Stimulated activated CD4-positive, alpha-beta T cell treated with anti-CD3 and anti-CD28 coated beads, Interleukin-1b, Interleukin-23, amount 100 ng/mL, for 48 hours (primary cell): ENCODE measurements at places on chromosomes 1 and 21.

GRCh38 chr1:157725221-157725577, 24.6 kb upstream of the FCRL3 start:
- no peak for DNase-seq

GRCh38 chr1:117933769-117934168, 4.2 kb downstream of the WDR3 start:
- no peak for DNase-seq

DNA sequence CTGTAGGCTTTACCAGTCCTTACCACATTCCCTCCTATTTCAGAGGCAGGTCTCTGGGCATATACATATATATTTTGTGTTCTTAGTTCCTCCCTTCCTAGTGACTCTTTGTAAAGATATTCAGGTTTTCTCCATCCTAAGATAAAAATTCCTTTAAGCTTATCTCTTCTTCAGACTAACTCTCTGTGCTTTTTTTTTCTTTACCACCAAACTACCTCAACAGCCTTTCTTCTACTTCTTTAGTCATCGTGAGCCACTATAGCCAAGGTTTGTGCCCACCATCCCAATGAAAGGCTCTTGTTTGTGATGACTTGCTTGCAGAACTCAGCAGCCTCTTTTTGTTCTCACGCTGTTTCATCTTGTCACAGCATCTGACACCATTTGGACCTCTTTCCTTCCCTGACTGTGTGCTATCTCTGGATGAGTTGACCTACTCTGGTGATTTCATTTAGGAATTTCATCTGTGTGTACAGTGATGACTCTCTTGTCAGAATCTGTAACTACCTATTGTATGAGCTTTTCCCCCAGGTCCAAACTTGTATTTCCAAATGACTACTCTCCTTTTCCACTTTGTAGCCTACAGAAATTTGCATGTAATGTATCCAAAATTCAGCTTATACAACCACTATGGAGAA, 59.0 kb upstream of the MACF1 start:
- DNase-seq: no peak

GRCh38 chr1:64654519-64655341, 90.1 kb upstream of the RAVER2 start:
- no peak for DNase-seq

GRCh38 chr1:119724611-119725218, 13.0 kb downstream of the PHGDH start:
- no peak for DNase-seq

DNA sequence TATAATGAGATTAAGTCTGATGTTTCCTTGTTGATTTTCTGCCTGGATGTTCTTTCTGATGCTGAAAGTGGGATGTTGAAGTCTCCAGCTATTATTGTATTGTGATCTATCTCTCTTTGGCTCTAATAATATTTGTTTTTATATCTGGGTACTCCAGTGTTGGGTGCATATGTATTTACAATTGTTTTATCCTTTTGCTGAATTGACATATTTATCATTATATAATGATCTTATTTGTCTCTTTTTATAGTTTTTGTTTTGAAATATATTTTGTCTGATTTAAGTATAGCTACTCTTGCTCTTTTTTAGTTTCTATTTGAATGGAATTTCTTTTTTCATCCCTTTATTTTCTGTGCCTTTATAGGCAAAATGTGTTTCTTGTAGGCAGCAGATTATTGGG, 522.2 kb upstream of the NEGR1 start:
- DNase-seq: no peak

DNA sequence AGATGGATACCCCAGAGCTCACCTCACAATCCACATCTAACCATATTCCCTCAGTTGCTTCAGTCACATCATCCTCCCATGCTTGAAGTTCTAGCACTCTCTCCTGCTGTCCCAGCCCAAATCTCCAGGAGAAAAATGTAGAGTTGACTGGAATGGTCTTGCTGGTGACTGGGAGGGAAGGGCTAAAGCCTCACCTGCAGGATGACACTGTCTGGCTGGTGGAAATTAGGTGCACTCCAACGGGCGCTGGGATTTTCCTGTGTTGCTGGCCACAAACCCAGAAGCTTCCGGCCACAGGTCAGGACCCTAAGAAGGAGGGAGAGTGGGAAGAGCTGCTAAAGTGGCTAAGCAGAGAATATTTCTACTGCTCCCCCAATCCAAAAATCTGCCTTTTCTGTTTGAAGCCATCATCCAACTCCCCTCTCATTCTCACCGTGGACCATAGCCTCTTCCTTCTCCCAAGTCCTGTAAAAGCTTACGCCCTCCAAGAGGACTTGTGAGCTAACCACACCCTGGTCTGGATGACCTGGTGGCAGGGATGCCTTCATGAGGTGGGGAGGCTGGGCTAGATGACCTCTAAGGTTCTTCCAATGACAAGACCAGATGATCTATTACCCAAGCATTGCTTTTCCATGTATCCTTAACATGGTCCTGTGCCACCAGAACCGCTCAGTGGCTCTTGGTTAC, 37.5 kb upstream of the PPP1R15B start:
- DNase-seq: no peak

GRCh38 chr21:36613059-36613458, 85.9 kb upstream of the SIM2 start:
- no peak for DNase-seq

GRCh38 chr1:183164963-183165362, 21.1 kb upstream of the LAMC2 start:
- DNase-seq: no peak

DNA sequence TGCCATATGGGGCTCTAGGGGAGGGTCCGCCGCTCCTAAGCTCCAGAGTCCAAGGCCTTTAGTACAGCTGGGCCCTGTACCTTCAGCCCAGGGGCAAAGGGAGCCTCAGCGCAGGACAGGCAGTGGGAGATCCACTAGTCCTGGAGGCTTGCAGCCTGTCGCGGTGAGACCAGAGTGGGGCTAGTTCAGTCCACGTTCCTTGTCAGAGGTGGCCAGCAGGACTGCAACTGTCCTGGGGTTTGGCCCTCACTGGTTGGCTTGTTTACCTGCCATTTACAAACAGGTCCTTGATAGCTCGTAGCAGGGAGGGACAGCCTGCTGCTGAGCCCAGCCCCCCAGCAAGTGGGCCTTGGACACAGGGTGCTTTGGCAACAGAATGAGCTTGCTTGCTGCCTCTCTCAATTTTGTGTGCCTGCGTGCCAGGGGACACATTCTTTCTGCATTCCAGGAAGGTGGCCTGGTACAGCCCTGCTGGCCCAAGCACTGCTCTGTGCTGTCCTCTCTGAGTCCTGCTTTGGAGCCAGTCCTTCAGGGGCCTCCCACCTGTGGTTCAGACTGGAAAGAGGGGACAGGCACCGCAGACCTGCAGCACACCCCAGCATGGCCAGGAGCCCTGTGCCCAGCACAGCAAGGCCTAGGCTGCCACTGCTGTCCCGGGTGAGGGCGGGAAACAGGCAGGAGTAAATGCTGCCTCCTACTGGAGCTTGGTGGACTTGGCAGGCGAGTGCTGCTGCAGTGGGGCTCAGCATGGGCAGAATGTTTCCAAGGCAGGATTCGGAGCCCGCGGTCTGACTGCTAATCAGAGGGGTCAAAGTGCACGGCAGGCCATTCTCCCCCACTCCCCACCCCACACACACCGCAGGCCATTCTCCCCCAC, 15.2 kb downstream of the H6PD start:
- DNase-seq: peak; percentile 37

GRCh38 chr1:27360159-27361043, 6.4 kb downstream of the MAP3K6 start:
- DNase-seq: peak; percentile 27

GRCh38 chr21:37874904-37875780, 41.1 kb downstream of the KCNJ6 start:
- DNase-seq: no peak

- no peak for DNase-seq
These were observed 4.3 kb upstream of the ZBTB7B start for GRCh38 chr1:154998201-154998780.

GRCh38 chr21:37877888-37878684, 38.2 kb downstream of the KCNJ6 start:
- DNase-seq: peak; percentile 6

DNA sequence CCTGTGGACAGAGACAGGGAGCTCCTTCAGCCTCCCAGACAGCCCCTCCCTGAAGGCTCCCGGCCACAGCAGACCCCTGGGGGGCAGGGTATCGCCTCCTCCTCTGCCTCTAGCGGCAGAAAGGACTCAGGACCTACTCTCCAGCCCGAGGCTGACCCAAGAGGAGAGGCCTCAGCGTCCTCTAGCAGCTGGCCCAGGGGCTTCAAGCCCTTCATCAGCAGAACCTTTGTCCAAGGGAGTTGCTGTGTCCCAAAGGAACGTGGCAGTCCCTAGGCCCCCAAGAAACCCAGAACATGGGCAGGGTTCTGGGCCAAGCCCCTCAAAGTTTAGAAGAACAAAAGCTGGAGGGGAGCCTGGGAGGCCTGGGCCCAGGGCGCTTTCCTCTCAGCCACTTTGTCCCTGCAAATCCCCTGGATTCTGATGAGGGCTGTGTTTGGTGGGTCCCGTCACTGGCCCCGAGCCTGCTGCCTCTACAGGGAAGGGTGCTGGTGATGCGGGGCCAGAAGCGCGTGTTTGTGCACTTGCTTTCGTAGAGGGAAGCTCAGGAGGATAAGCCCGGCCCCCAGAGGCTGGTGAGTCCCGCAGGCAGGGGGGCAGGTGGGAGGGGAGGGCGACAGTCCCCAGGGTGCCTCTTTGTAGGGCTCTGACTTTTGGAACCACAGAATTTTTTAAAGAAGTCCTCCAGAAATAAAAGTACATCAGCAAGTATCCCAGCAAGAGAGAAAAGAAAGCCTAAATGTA, 13.3 kb downstream of the ITGB2 start:
- no peak for DNase-seq

- no peak for DNase-seq
These were observed 391.5 kb downstream of the NTNG1 start for GRCh38 chr1:107532318-107532717.

GRCh38 chr1:105934806-105935205, 1121.7 kb upstream of the PRMT6 start:
- DNase-seq: no peak

- no peak for DNase-seq
These were observed at the start of gene ADAMTS5 for GRCh38 chr21:26967062-26967913. TSS of gene ADAMTS5 (minus strand) at chr21:26967088. CDS start at chr21:26966391, 697 bp downstream.

- no peak for DNase-seq
These were observed at the start of gene CFAP45 for GRCh38 chr1:159900086-159900680. TSS of gene CFAP45 (minus strand) at chr1:159900165. CDS start at chr1:159900098, 67 bp downstream.

DNA sequence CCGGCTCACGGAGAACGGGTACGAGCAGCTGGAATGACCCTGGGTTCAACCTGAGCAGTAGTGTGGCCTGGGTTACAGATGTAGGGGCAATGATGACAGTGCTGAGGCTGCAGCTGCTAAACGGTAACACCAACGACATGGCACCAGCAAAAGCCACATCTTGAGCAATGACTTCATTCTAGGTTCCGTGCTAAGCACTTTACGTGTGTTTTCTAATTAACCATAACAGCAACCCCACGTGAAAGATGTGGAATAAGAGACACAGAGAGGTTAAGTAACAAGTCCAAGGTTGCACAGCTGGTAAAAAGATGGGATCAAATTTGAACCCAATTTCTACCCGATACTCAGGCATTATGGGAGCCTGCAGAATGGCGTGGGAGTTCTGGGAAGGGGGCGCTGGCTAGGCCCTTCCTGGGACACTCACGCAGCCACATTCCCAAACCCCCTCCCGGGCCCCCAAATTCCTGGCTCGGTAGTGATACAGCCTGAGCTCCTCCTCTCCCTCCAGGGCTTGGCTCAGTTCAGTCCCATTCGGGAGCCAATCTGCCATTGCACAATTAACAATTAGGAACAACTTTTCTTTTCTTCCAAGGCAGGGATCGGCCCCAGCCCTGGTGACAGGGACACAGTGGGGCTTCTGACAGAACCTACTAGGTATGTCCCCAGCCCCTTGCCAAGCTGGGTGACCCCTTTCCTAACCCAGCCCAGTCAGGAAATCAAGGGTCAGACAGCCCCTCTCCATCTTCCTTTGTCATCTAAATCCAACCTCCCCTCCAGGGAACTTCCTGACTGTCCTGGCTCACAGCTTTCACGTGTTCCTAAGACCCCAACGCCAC, 23.8 kb upstream of the ECE1 start:
- no peak for DNase-seq

DNA sequence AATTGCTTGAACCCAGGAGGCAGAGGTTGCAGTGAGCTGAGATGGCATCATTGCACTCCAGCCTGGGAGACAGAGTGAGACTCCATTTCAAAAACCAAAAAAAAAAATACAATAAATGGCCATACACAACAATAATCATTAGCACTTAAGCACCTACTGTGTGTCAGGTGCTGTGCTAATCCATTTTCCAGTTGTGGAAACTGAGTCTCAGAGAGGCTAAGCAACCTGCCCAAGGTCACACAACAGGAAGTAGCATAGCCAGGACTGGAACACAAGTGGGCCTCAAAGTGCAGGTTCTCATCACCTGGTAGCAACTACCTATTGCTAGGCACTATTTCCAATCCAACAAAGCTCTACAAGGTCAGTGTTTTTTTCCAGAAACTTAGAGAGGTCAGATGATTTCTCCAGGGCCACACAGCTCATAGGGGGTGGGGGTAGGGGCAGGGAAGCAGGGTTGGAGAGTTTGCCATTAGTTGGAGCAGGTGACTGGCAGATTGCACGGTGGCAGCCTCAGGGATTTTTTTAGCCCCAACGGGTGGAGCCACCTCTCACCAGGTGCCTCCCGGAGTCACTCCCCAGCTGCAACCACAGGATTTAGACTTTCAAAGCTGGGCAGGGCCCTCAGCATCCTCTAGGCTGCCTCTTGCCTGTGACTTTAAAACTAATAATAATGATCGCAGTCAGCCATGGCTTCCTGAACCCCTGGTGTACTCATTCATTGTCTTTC, 52.5 kb upstream of the ID3 start:
- no peak for DNase-seq

DNA sequence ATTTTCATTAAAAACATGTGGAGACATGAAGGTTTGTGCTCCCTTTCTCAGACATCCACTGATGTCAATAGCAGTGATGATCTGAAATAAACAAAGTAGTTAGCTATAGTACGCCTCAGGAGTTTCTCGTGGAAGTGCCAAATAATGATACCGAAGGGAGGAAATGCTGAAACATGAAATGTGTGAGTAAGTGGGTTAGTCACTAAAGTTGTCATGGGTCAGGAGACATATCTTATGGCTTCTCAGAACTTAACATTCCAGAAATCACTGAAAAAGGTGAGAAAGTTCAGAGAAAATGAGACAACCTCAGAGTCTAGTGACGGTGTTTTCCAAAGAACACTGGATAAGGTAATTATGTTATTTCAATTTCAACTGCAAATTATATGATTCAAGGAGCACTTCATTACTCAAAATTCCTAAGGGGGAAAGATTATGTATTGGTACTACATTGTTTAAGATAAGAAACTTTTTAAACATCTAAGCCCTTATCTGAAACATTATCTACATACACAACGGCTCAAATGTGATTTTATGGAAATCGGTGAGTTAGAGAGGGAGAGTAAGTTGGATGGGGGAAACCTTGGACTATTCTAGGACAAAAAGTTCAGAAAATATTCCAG, 20.6 kb downstream of the NIBAN1 start:
- no peak for DNase-seq

- DNase-seq: no peak
These were observed 10.0 kb upstream of the C1orf115 start for GRCh38 chr1:220680085-220680687.
